ENCODE measurements at places on chromosomes 11 and 22. TPM values are rescaled to one million over a fixed set of nuclear protein-coding genes. Genes with fewer than 3 reads are reported as not detected.

Gene CHADL
- total RNA-seq, result 1.1 TPM

Gene TSGA10IP
- 0.24 TPM for total RNA-seq

Gene IL18
- 71.3 TPM for total RNA-seq

Gene INPP5J
- 0.87 TPM for total RNA-seq

Gene NUP98
- total RNA-seq, result 71.2 TPM

Gene IL10RA
- 114 TPM for total RNA-seq

Gene PGGHG
- total RNA-seq, result 128 TPM

Gene CASP4
- total RNA-seq, result 158 TPM

- DNase-seq, result no peak
Measured at GRCh38 chr22:48595511-48595905, 1232.2 kb downstream of the BRD1 start.

- DNase-seq, result peak; percentile 47
Measured at GRCh38 chr22:31103899-31104694, 3.3 kb downstream of the SELENOM start.

DNA sequence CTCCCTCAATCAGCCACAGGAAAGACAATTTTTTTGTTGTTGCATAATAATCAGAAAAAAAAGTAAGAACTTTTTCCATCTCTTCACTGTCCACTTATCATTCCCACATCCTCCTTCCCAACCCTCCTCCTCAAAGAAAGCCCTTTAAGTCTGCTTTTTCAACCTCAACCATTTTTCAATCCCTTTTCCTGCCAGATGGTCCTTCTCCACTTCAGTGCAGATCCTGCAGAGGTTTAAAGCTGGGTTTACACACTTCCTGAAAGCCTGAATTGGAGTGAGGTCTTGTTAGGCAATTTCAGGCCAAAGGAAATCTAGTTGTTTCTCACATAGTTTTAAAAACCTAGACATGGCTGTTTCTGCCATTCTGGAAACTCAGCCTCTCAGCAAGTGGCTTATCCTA, 78.3 kb downstream of the RPL27A start:
- DNase-seq, result no peak

DNA sequence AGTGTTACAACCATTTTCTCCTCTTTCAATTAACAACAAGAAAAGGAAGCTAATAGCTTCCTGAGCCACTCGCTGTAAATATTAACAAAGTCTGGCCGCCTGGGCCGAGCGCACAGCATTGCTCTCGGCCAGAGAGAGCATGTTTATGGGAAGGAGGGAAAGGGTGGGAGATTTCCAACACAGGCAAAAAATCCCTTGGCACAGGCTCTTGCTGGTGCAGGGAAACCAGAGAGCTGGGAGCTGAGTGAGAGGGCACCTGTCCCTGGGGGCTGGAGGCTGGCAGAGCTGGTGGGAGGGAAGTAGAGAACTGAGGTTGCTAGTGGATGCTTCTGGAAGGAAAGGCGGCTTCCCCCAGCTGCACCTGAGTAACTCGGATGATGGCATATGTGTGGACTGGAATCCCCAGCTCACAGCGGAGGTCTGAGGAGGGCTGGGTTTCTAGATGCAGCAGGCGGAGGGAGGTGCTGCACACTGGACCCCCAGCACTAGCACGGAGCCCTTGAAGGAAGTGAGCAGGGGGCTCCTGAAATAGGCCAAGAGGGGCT, 59.6 kb downstream of the FLRT1 start:
- DNase-seq, result no peak

- DNase-seq, result no peak
Measured at GRCh38 chr11:868802-869201, 26.1 kb downstream of the TSPAN4 start.

DNA sequence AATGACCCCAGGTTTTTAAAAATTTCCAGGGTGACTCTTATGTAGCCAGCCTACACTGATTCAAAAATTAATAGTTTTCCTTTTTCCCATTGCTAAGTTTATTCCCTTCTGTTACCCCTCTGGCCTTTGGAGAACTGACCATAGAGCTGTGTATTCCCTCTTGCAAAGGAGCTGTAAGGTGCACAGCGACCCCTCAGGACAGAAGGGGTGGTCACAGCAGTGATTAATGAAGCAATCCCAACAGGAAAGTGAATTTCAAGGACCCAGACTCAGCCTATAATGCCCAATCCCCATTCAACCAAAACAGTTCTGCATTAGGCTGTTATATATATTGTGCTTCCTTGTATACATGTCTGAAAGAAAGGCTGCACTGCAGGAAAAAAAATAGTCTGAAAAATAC, 147.1 kb downstream of the WT1 start:
- DNase-seq, result no peak

GRCh38 chr11:30762188-30762587, 176.0 kb upstream of the MPPED2 start:
- no peak for DNase-seq

DNA sequence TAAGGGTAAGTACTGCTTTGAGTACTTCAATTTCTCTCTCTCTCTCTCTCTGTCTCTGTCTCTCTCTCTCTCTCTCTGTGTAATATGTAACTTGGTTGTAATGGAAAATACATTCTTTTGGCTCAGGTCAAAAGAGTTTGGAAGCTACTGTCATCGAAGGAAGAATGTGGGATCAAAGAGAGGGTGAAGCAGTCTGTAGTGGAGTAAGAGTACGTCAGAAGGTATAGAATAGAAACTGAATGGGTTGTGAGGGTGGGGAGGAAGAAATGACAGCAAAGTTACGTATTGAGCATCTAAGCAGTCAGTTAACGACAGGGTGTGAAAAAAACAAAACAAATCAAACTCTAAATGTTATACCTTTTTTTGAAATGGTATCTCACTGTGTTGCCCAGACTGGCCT, 10.0 kb downstream of the NCAM1 start:
- no peak for DNase-seq

- no peak for DNase-seq
Measured at GRCh38 chr22:17896586-17896985, 122.3 kb upstream of the BID start.

DNA sequence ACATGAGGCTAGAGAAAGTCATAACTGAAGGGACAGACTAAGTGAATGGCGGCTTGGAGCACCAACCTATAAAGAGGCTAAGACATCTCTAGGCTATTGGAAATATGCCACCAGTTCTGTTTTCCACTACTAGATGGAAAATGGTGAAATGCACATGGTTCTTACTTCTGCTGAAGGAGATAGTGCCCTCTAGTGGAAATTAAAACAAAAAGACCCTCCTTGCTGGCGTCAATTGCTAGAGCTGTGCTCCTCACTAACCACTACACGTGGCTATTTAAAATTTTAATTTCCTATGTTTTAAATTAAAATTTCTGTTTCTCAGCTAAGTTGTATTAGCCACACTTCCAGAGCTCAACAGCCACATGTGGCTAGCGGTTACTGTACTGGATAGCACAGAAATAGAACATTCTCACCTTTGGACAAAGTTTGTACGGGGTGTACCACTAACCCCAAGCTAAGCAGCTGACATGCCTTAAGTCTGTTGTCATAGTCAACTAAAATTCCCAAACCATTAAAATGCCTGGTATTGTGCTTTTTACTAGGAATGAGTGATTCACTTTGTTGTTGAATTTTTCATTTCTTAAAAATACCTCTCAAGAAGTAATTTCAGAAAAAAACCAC, 34.1 kb upstream of the CALCA start:
- DNase-seq, result no peak

- DNase-seq, result no peak
Measured at GRCh38 chr11:127866109-127866508, 721.2 kb downstream of the ETS1 start.

DNA sequence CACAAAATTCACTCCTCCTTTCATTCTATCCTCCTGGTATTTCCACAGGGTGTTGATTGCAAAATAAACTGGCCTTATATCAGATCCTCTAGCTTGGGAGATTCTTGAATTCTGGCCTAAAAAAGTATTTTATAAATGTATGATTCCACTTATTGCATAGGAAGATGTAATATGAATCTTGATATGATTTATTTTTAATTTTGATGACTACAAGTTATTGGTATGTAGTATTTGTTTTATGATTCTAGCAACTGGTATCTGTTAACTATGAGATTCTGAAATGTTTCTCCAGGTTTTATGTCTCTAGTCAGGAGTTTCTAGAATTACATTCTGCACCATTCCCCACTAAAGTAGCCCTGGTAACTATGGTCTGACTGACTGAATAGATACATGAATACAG, 373.9 kb upstream of the C11orf87 start:
- DNase-seq, result no peak

DNA sequence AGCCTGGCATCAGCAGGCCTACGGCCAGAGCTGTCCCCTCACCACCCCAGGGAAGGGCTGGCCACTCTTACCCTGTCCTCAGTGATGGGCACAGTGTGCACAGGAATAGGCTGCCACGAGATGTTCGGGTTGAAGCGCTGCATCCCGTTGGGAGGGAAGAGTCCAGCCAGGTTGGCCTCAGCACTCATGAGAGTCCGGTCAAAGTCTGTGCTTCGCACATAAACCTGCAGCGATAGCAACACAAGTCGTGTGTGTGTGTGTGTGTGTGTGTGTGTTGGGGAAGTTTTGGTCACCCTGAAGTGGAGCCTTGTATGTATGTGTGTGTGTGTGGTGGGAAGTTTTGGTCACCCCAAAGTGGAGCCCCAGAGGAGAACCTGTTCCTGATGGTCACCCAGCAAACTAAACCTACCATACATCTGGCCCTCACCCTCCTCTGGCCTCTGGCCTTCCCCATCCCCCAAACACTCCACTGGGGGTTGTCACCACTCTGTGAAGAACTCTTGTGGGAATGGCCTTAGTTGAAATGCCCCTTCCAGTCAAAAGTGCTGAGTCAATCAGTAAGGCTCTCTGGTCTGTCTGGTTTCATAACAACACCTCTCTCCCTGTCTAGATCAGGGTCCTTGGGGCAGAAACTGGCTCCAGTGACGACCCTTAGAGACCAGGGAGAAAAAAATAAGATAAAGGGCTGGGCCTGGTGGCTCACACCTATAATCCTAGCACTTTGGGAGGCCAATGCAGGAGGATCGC, 2.8 kb downstream of the ACP2 start:
- DNase-seq, result no peak

- no peak for DNase-seq
Measured at GRCh38 chr11:10494636-10495463, 39.8 kb downstream of the AMPD3 start.

GRCh38 chr11:97229936-97230335, 840.1 kb downstream of the JRKL start:
- no peak for DNase-seq

DNA sequence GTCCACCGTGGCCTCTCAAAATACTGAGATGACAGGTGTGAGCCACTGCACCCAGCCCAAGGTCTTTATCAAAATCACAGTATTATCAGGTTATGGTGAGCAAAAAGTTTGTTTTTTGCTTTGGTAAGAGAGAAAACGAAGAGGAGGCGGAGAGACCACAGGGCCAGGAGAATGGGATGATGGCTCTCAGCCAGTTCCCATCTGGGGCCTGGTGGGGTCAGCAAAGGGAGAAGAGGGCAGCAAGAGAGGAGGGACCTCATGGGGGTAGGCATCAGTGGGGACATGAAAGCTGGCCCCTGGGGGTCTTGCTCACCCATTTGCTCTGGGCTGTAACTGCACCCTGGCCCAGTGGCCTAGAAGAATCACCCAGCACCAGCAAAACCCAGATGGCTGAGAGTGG, 190.2 kb downstream of the SHANK2 start:
- no peak for DNase-seq

- no peak for DNase-seq
Measured at GRCh38 chr22:39723899-39724351, 153.4 kb downstream of the CACNA1I start.

DNA sequence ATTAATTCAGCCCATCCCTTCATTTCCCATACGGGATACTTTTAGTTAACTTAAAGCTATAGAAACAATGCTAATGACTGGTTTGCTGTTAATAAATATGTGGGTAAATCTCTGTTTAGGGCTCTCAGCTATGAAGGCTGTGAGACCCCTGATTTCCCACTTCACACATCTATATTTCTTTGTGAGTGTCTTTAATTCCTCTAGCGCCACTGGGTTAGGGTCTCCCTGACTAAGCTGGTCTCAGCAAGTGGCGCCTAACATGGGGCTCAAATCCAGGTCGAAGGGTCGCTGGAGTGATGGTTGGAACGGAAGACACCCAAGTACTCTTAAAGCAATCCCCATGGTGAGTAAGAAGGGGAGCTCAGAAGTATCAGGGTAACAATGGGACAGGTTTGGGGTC, 14.4 kb upstream of the OOSP1 start:
- DNase-seq, result no peak

- DNase-seq, result no peak
Measured at GRCh38 chr11:134233729-134234179, 9.3 kb downstream of the VPS26B start.

DNA sequence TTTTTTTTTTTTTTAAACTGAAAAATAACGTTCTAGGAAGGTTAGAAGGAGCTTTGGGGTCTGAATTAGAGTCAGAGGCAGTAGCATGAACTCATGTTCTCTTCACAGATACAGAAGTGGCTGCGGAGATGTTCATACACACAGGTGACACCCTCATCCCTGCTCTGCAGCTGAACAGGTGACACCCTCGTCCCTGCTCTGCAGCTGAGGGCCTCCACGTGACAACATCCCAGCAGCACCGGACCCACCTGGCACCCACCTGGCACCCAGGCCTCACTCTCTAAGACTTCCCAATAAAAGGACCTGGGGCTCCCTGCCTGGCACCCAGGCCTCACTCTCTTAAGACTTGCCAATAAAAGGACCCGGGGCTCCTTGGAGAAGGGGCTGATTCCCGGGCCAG, 19.8 kb downstream of the DRD4 start:
- no peak for DNase-seq

Measured in spleen (tissue), 13 donors.